ENCODE measurements at places on chromosomes 7 and 10.

DNA sequence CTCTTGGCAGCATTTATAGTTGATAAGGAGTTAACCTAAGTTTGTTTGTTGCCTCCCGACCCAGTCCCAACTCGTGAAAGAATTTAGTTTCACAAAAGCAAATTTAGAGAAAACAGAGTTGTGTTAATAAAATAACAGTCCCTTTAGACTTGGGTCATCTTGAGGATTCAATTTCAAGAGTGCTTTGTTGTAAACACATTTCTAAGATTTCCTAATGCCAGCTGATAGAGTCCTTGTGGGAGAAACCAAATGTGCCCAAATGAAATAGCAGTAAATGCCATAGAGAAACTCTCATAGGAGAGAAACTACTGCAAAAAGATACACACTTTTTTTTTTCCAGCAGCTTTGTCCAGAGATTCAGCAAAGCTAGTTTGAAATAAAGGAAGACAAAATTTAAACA, 211.3 kb upstream of the BMPER start:
- DNase-seq, result no peak

GRCh38 chr10:119686465-119687191, 35.4 kb downstream of the BAG3 start:
- peak; percentile 34 for DNase-seq

- no peak for DNase-seq
Measured at GRCh38 chr10:32111585-32111984, 55.4 kb upstream of the KIF5B start.

DNA sequence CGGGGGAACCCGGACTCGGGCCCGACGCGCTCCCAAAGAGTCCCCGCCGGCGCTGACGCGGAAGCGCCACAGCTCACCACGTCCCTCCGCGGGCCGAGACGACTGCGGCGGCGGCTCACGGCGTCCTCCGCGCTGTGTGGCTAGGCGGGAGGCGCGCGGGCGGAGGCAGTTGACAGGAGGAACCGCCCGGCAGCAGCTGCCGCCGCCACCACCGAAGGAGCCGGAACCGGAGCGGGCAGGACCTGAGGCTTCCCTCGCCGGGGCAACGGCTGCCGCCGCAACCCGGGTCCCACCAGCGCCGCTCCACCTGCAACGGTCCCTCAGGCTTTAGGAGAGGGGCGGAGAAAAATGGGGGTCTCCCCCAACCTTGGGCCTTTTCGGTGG, 334 bp downstream of the ZNF800 start:
- no peak for DNase-seq

GRCh38 chr7:90817846-90818245, 221.7 kb downstream of the CDK14 start:
- no peak for DNase-seq

DNA sequence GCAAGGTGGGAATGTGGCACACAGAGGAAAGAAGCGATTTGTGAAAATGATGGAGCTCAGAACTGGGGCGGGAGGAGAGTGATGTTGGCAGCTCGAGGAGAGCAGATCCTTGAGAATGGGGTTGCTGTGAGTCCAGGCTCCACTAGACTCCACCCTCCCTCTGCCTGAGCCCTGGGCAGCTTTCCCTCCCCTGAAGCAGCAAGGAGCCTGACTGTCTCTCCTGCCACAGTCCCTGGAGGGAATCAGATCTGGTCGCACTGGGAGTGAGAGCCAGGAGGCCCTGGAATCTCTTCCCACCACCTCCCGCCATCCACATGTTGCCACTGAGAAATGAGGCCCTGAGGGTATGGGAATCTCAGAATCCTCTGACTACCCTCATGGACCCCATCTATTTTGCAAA, 362.7 kb downstream of the PLXNA4 start:
- DNase-seq, result no peak

- no peak for DNase-seq
Measured at GRCh38 chr7:13077466-13077865, 390.0 kb downstream of the ARL4A start.

- DNase-seq, result no peak
Measured at GRCh38 chr7:89023206-89023605, 227.7 kb upstream of the TEX47 start.

- DNase-seq, result peak; percentile 69
Measured at GRCh38 chr10:62437696-62438095, 63.5 kb downstream of the ZNF365 start.

- DNase-seq, result no peak
Measured at GRCh38 chr10:22997096-22997495, 69.2 kb downstream of the ARMC3 start.

GRCh38 chr7:7266257-7266881, 84.0 kb downstream of the C1GALT1 start:
- no peak for DNase-seq

- no peak for DNase-seq
Measured at GRCh38 chr10:35400595-35401268, 64.4 kb downstream of the CCNY start.

DNA sequence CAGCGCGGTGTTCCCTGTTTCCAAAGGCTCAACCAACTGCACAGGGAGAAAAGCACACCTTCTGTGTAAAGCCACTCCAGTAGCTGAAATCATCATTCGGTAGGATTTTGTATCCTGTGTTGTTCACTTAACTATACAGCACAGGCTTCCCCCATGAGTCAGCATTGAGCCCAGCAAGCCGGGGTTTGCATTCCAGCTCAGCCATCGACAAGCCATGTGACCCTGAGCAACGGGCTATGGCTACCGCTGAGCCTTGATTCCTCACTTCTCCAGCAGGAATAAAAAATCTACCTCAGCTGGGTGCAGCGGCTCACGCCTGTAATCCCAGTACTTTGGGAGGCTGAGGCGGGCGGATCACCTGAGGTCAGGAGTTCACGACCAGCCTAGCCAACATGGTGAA, 44.1 kb upstream of the ATP6V0A4 start:
- peak; percentile 23 for DNase-seq

GRCh38 chr7:143280566-143280965, 4.2 kb upstream of the TMEM139 start:
- DNase-seq, result no peak

DNA sequence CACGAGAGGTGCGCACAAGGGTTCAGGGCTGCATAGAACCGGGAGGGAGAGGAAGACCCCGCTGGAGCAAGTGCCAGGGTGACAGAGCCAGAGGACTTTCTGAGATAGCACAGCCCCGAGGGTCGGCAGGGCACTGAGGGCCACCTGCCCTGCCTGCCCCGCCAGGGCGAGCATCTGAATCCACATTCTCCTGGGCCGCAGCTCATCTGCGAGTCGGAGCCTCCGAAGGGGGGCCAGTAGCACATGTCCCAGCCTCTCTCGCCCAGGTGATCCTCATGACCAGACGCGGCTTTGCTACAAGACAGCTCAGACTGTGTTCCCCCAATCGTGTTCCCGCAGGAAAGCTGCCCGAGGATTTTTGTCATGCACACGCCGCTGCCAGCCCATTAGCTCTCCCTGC, 71.2 kb downstream of the ADARB2 start:
- no peak for DNase-seq

GRCh38 chr7:140260352-140261104, 83.7 kb upstream of the KDM7A start:
- no peak for DNase-seq

GRCh38 chr10:85666102-85666501, 700.5 kb downstream of the GRID1 start:
- DNase-seq, result no peak

DNA sequence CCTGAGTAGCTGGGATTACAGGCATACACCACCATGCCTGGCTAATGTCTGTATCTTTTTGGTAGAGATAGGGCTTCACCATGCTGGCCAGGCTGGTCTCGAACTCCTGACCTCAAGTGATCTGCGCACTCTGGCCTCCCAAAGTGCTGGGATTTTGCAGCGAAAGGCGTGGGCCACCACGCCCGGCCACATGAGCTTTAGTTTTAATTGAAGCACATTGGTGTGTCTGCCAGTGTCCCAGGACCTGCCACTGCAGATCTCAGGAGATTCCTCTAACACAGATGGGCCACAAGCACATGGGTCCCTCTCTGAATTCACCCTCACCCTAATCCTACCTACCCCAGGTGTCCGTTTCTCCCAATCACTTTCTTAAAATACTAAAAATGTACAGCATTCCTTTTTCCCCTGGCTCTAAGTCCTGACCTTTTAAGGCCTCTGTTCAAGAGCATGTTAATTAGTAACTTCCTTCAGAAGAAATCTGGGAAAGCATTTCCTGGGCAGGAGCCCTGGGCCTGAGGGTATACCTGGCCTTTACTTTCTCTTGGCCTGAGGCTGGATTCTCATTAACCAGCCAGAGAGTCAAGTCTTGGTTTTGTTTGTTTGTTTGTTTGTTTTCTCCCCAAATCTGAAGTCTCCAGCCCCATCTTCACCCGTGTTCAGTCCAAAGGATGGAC, 82.6 kb downstream of the PRPF18 start:
- no peak for DNase-seq

DNA sequence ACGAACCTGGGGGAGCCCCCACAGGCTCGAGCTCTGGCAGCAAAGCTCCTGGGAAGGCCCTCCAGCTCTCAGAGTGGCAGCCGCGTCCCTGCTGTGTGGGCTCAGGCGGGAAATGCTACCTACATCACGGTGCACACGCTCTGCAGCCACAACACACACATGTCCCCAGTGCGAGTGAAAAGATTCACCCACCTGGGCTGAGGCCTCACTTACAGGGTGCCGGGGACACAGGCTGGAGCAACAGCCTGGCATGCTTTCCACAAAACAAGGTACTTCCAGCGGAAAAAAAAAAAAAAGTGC, 410.4 kb upstream of the FOXK1 start:
- no peak for DNase-seq

GRCh38 chr7:100881136-100881535, 6.2 kb downstream of the SRRT start:
- no peak for DNase-seq

DNA sequence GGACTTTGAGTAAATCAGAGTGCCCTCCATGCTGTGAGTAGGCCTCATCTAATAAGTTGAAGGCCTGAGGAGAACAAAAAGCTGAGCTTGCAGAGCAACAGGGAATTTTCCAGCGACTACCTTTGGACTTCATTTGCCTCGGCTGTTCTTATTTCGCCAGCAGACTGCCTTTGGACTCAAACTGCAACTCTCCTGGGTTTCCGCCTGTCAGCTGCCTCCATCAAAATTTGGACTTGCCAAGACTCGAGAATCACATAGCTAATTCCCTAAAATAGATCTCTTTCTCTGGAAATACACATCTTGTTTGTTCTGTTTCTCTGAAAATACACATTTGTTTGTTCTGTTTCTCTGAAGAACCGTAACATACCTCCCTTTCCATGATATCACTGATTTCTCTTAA, 93.8 kb downstream of the ITGB8 start:
- DNase-seq, result no peak

DNA sequence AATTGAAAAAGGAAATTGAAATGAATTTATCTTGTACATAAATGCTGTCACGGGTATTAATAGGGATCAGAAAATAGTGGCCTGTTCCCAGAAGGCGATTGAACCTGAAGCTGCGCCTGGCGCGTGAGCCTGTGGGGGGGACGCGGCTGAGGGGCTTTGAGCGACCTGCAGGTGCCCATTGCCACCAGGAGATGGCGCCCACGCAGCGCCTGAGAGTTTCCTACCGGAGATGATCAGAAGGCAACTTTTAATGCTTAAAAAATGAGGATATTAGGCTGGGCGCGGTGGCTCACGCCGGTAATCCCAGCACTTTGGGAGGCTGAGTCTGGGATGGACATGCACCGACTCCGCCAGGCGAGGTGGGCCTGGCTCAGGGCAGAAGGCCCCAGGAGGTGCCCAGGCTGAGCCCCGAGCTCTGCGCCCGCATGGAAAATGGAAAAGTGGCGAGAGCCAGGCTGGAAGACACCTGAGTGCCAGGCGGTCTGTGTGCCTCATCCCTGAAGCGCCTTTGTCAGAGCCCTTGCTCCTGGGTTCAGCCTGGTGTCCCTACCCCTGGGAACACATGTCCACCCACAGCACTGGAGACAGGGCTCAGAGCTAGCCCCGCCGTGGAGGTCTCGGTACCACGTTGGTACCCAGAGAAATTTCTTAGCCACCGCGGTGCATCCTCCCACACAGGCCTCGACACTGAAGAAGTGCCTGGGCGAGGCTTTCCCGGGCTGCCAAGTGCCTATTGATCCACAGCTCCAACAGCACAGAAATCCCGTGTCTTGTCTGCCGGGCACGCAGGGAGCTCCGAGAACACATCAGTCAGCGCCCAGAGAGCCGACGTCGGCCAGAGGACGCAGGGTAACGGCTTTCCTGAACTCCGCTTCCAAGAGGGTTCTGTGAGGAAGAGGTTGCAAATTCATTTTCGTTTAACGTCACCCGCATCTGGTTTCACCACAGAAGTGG, 117.4 kb downstream of the INPP5A start:
- no peak for DNase-seq

GRCh38 chr7:3265388-3265787, 35.7 kb upstream of the SDK1 start:
- DNase-seq, result no peak

GRCh38 chr10:98589007-98589406, 142.3 kb upstream of the HPS1 start:
- no peak for DNase-seq

DNA sequence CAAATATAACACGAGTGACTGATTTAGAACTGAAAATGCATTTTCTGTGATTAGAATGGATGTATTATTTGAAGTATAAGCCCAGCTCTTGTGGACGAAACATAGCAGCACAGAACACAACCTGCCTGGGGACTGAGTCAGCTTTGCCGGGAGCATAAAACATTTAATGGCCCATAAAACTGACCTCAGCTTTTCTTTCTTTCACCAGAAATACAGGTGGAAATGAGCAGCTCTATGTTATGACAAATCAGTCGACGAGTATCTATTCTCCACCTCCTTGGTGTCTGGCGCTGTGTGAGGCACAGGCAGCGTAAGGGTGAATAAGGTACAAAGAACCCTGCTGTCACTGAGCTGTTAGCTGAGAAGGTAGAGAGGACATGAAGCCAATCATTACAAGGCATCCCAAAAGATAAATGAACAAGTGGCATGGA, 471.6 kb upstream of the AKR1E2 start:
- no peak for DNase-seq

DNA sequence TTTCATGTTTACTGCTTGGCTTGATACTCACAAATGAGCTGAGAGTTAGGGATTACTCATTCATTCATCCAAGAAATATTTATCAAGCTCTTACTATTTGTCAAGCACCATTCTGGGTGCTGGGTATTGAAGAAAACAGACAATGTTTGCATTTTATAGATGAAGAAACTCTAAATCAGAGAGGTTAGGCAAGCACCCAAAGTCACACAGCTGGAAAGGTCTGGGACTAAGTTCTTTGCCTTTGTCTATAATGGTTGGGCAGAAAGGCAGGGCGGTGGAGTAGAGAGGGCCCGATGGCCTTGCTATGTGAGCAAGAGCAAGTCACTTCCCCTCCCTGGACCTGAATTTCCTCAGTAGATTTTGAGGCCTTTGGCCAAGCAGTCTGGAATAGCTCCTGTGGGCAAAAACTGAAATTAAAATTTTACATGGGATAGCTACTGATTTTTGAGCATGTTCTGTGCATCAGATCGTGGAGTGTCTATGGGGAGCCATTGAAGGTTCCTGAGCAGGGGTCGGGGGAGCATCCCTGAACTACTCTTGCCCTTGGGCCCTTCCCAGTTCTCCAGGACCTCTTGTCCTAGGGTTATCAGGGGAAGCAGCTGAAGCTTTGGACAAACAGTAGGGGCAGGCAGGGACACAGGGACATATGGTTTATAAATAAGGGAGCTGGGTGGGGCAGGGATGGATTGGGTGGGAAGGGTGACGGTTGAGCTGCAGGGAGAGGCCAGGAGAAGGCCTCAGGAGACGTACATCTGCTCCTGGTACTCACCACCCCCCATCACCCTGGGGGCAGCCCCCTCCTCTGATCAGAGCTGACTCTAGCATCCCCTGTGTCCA, 23.3 kb downstream of the AQP1 start:
- no peak for DNase-seq

- no peak for DNase-seq
Measured at GRCh38 chr7:668958-669357, 57.5 kb upstream of the DNAAF5 start.

GRCh38 chr10:31479752-31480151, 160.7 kb downstream of the ZEB1 start:
- no peak for DNase-seq
